ENCODE measurements at places on chromosomes 6 and 20.

DNA sequence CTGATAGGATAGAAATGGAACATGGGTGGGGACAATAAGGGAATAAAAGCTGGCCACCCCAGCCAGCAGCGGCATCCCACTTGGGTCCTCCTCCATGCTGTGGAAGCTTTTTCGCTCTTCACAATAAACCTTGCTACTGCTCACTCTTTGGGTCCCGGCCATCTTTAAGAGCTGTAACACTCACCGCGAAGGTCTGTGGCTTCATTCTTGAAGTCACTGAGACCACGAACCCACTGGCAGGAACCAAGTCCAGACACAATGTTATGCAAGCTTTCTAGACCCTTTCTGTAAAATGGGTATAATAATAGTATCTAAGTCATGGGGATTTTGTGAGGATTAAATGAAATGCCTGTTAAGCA lies 48.9 kb upstream of the EZR start:
- DNase-seq: no peak

DNA sequence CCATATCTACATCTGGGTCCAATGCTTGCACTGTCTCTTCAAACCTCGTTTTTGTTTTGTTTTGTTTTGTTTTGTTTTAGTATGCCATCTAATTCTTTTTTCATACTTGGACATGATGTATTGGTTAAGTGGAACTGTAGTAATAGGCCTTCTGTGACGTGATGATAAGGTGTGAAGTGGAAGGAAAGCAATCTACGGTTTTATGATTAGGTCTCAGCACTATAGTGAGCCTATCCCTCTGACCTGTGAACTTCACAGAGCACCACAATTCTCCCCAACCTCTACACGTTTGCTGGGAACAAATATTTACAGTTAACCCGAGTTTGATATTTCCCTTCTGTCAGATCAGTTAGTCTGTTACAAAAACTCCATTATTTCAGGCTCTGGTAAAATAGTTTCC lies 19.1 kb upstream of the SLC24A3 start:
- no peak for DNase-seq

DNA sequence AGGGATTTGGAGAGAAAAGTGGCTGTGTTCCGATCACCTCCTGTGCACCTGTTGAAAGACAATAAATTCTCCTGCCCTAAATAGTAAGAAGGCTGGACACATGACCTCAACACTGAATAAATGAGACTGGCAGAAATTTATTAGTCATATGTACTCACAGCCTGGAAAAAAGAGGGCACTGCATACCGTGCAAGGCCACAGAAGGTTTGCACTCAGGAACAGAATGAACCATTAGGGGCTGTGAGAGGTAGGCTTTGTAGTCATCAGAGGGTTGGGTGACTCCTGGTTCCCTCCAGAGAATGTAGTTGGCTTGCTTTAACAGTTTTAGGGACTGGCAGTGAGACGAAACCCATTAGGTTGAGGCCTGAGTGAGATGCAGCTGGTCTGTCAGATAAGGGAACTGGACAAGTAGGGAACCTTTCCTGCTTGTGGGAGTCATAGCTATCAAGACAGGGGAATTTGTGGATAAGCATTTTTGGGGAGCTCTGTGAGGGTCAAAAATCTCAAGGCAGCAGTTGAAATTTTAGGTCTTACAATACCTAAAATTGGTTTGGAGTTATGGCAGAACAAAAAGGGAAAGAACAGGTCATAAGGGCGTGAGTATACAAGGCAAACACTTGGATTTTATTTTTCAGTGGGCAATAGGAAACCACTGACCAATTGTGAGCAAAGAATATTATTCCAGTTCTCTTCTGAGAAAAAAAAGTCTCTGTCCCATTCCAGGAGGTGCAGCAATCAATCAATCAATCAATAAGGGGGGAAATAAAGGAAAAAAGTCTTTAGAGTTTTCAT lies 67.9 kb upstream of the BTN3A2 start:
- DNase-seq: no peak

DNA sequence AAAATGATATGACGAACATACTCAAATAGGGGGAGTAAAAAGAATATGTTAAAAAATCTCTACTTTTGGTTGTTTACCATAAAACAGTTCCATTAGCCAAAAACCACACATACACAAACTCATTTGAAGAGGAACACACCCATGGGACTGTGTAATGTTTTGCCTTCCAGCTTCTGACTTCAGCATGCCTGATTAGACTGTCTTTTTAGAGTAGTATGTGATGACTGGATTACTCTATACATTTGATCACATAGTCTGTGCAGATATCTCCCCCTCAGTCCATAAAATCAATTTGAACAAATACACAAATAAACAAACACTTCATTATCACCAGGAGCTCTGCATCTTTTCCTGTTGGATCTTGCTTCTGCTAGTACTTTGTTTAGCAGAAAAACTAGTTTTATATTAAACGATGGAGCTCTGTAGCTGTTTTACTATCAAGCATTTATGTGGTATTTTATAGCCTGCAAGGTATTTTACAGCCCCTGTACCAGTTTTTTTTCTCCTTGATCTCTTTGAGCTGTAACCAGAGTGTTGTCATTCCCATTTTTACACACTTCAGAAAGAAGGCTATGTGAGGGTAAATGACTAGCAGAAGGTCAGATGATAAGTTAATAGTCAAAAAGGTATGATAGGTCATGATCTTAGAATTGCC lies 866.5 kb upstream of the MAP3K7 start:
- DNase-seq: no peak

- no peak for DNase-seq
Measured at GRCh38 chr6:127496471-127496870, 22.7 kb downstream of the MTCL3 start.

DNA sequence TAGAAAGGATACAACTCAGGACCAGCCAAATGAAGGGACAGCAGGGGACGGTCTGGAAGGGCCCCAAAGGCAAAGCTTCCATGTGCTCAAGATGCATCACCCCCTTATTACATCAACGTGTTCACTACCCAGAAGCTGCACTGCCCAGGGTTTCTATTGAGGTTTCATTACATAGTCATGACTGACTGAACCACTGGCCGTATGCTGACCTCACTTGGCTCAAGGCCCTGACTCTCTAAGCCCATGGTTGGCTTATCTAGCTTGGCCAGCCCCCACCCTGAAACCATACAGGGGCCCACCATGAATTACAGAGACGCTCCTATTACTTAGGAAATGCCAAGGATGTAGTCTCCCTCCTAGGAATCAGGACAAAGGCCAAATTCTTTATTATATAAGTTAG lies 179.4 kb downstream of the FOXC1 start:
- DNase-seq: no peak

GRCh38 chr6:145705561-145705960 lies 29.8 kb downstream of the EPM2A start:
- DNase-seq: no peak

Data from mesendoderm (in vitro differentiated cells).